ENCODE measurements at places on chromosomes 2 and 18.

DNA sequence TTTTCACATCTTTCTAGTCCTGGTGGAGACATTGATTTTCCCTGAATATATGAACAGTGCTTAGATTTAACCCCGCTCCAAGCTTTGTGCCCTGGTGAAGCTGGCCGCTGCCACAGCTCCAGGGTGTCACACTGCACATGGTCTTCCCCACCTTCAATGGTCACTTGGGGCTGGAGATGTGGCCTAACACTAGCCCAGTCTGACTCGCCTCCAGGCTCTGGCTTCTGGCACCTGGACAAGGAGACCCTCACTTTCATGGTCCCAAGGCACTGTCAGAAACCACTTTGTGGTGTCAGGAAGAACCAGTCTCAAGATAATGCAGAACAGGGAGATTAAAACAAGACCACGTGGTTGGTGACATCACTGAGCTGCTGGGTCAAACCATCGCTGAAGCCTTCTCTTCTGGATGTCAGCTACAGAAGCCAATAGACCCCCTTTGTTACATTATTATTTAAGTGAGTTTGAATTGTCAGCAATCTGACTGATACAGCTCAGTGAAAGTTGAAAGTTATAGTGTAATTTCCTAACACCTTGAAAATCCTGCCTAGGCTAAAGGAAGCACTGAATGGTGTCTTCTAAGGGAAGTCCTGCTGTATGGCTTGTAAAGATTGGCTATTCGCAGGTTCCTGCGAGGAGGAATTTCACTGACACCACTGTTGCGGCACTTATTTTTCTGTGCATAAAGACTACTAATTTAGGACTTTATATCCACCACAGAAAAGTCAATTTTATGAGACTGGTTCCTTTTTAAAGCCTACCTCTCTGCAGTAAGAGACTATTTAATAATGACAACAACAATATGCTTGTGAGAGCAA is 55.0 kb upstream of the CTDP1 start:
- DNase-seq, result no peak

- DNase-seq, result no peak
Measured at GRCh38 chr2:218259099-218259961, 1.5 kb upstream of the GPBAR1 start.

GRCh38 chr2:64470071-64470470 is 16.1 kb downstream of the LGALSL start:
- no peak for DNase-seq

GRCh38 chr2:26299471-26300101 is 46.4 kb upstream of the SELENOI start:
- no peak for DNase-seq

DNA sequence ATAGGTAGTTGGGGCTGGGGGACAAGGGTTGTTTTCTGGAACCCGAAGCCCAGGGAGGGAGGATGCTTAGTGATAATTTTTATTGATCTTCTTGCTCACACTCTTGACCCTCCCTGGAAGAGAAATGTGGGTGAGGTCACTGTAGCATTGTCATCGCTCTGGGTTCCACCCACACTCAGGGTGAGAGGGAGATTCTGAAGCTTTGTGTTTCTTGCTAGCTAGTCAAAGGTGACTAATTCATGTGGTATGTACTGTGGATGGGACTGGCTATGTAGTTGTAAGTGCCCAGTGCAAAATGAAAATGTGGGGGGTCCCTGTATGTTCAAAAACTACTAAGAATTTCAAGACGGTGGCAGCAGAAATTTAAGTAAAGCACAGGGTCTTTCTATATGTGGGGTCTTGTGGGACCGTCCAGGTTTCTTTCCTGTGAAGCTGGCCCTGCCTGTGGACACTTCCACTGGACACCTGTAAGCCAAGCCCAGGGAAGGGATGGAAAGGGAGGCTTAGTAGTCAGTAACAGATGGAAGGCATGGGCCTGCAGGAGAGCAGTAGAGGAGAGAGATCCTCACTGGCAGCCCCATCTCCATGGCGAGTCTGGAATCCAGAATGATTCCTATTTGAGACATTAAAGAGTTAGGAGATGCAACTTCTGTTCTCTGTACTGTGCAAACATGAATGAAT is 35.0 kb downstream of the TSN start:
- DNase-seq, result no peak

- DNase-seq, result no peak
Measured at GRCh38 chr2:5664278-5664681, 27.9 kb upstream of the SOX11 start.

DNA sequence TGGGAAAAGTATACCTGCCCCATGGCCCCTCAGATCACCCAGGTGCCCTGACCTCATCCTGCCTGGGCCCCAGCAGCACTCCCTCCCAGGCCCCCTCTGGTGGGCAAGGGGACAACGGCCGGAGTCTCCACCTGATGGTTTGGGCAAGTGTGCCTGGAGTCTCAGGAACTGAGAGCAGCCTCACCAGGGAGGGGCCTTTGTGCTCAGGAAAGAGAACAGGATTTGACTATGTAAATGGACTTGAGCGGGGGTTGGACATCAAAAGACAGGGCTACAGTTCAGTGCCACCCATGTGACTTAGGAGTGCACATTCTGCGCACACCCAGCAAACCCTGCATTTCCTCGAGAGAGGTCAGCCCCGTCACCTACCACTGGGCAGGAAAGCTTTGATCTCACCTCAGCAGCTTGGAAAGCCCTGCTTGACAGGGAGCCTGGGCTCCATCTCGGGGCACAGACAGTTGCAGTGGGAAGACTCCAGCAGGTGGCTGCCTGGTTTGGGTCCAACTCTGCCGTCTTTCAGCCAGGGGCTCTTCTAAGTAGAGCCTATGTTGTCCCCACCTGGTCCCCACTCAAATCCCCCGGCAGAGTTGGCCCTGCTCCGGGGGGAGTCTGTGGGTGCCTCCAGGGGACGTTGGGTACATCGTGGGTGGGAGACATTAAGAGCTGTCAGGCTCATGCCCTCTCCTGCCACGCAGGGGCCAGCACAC is 3.3 kb downstream of the INPP5D start:
- no peak for DNase-seq

GRCh38 chr2:58794103-58794502 is 553.0 kb upstream of the FANCL start:
- no peak for DNase-seq

DNA sequence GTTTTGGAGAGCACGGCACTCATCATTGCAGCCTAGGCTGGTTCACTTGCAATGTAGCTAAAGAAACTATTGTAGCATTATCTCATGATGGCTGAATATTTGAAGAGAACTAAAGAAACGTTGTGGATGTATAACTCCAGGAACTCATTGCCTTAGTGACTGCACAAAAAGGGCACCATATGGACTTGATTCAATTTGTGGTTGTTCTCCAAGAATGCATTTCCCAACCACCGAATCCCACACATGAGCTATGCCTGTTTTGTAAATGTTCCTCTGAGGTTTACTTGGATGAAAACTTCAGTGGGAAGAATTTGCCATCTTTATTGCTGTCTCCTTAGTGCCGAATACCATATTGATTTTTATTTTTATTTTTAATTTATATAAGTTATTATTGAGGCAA is 43.5 kb downstream of the DOK6 start:
- no peak for DNase-seq

GRCh38 chr2:150900913-150901312 is 360.8 kb downstream of the RBM43 start:
- DNase-seq, result no peak

DNA sequence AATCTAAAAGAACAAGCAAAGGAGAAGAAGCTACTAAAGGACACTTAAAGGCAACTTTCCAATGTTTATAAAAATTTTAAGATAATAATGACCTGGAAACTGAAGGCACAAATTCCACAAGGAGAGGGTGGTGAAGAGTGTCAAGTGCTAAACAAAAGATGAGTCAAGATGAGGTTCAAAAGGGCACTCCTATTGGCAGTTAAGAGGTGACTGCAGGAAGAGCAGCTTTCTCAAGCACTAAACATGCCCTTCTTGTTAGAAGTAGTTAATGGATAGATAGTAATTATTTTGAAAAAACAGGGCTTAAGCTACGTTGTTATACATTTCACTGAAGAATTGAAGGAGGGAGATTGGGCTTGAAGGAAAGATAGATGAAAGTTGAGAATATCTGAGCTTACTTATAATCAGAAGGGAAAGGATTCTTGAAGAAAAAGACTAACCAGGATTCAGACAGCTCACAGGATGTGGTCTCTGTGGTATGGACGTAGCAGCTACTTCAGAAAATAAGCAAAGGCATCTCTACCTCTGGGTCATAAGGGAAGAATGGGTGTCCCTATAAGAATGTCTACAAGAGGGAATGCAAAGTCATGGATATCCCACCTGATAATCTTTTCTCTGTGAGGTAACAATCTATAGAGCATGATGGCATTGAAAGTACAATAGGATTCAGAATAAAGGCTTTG is 454.7 kb upstream of the SLC39A10 start:
- DNase-seq, result no peak

- DNase-seq, result no peak
Measured at GRCh38 chr2:168916331-168916675, 15.2 kb downstream of the G6PC2 start.

- no peak for DNase-seq
Measured at GRCh38 chr2:176175709-176176607, 12.5 kb upstream of the HOXD1 start.

DNA sequence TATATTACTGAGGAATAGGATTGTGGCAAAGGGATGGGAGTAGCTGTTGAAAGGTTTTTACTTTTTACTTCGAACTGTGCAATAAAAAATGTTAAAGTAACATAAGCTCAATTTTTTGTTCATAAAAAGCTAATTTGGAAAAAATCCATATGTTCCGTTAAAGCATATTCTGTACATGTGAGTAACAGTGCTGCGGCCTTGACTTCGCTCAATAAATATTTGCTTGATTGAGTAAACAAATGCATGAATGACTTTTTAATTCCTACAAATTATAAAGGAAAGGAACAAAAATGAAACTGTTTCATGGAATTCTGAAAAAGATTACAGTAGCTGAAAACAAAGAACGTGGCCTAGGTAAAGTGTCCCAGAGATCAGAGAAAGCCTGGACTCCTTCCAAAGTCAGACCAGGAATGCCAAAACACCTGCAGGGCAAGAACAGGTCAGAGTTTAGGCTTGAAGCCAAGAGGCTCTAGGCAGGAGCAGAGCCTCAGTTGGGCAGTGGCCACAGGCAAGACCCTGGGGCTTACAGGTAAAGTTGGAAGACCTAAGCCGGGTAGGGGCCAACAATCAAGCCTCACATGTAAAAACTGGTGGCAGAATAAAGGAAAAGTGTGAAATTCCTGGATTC is 44.3 kb upstream of the FIGN start:
- DNase-seq, result no peak

DNA sequence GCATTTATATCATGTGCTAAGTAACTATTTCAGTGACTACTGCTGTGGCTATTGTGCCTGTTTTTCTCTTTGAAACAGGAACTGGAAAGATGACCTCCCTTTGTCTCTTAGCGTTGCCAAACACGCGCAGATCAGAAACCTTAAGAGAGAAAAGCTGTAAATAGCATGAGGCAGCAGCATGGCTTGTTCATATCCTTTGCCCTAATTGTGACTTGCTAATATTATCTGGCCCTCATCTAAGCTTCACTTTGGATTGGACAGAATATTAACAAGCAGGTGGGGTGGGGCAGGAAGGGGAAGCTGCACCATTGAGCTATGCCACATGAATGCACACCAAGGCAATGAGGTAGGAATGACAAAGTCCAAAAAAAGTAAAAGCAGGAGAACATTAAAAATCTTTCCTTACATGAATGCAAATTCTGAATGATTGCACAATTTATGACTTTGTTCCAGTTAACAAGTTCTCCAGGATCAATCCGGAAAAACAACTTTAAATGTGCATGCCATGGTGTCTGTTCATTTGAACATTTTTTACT is 128.4 kb downstream of the IRS1 start:
- DNase-seq, result no peak
